Hippocampal formation (tissue), 2 donors: ENCODE measurements at places on chromosomes 4 and X.
A peak's percentile ranks its signal among the peaks of the same experiment; 100 is the strongest.

- no peak for DNase-seq
Measured at GRCh38 chr4:91497892-91498291, 805.9 kb upstream of the GRID2 start.

GRCh38 chr4:40931841-40932240 lies 182.1 kb downstream of the NSUN7 start:
- DNase-seq = no peak

DNA sequence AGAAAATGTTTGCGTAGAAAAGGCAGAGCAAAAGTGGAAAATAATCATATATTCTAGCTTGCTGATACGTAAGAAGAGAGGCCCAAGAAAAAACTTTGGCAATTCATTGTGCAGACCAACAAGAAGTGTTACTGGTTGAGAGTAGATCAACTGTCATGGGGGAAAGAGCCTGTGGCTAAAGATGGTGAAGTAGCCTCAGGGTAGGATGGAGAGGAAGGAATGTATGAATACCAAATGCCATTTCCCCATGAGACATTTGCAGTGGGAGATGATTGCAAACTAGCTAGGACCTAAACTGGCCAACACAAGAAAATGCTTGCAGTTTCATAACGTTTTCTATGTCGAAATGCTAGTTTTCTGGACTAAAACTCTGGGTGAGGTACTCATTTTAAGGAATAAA lies 47.7 kb upstream of the ADGRL3 start:
- no peak for DNase-seq

DNA sequence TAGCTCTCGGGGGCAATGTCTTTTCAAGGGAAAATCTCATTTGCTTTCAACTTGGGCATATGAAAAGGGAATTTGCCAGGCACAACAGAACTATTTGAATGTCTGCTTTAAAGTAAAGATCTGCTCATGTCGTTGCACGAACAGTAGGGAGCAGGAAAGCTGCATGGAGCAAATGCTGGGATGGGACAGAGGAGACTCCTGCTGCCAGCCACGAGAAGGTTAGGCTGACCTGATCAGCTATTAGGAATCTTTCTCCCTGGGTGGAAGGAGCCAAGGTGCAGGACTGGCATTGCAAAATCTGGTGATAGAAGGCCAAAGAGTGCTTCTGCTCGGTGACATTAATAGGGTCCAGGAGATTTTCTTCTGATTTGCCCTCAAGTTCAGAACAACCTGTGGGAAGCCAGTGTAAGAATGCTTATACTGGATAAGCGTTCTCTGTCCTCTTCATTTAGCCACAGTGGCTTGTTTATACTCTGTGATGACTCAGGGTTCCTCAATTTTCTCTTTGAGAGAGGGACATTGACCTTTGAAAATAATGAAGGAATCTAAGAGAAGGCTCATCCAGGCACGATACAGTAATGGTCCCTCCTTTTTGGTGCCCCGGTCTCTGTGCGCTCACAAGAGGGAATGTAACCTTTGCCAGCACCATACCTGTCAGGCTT lies 22.9 kb downstream of the FHL1 start:
- no peak for DNase-seq

GRCh38 chr4:176845636-176846035 lies 52.9 kb upstream of the VEGFC start:
- no peak for DNase-seq

DNA sequence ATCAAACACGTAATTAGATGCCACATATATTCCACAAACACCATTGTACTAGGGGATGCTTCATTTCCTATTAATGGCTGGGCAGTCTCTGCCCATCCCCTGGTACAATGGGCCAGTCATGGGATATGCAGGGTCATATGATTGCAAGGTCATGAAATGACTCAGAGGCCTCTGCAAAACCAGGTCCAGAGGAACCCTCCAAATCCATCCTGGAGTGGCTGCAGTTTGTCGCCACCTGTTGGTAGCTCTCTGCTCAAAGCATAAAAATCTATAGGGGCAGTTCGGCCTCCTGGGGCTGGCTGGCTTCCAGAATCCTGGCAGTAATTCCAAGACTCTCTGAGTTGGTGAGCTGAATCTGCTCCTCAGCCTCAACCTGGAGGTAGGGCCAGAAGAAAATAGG lies 22.9 kb upstream of the PUDP start:
- no peak for DNase-seq

- no peak for DNase-seq
Measured at GRCh38 chr4:138658518-138658917, 357.1 kb upstream of the NOCT start.

DNA sequence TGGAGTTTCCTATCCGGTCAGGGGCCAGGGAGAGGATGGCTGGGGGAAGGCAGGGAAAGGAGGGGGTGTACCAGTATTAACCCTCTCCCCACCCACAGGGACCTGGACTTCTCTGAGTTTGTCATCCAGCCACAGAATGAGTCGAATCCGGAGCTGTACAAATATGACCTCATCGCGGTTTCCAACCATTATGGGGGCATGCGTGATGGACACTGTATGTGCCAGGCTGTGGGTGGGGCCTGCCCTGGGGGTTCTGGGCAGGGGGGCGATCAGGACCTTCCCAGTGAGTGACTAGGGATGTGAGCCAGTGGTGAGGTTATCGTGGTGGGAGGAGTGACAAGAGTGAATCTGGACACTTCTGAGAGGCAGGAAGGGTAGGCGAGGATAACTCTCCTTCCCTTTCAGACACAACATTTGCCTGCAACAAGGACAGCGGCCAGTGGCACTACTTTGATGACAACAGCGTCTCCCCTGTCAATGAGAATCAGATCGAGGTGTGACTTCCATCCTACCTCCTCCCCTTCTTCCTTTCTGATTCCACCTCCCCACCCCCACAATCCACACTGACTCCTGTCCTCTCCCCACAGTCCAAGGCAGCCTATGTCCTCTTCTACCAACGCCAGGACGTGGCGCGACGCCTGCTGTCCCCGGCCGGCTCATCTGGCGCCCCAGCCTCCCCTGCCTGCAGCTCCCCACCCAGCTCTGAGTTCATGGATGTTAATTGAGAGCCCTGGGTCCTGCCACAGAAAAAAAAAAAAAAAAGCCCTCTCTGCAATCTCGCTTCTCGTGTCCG lies 14.6 kb downstream of the USP11 start:
- no peak for DNase-seq

- DNase-seq = peak; percentile 5
Measured at GRCh38 chrX:150643271-150643670, 49.9 kb upstream of the MTMR1 start.

DNA sequence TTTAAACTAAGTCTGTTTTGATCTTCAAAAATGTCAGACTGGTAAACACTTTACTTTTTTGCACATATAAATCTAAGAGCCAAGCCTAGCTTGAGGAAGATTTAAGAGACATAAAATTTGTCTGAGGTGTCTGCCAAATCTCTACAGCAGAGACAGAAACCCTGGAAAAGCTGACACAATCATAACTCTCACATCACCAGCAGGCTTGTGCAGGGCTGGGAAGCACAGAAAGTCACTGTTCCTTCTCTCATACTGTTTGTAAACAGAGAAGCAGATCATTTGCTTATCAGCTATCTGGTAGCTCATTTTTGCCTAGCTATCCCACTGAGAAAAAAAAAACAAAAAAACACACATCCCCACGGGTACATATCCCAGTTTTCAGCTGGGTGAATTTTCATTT lies 7.0 kb downstream of the ENOX2 start:
- DNase-seq = no peak
